ENCODE measurements at places on chromosomes 12 and 14.

DNA sequence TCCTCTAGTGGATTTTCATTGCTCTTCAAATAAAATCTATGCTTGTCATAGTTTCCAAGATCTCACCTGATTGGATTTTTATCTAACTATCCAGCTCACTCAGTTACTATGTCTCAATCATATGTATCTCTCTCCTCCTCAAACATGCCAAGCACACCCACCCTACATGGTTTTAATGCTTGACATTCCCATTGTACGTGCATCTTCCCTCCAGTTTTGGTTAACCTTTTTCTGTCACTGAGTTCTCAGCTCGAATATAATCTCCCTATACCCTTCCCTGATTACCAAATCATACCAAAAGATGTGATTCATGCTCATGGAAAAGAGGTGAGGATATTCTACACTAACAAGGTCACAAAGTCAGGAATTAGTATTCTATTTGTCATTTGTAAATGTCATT lies 12.0 kb upstream of the PTPRQ start:
- DNase-seq = no peak

DNA sequence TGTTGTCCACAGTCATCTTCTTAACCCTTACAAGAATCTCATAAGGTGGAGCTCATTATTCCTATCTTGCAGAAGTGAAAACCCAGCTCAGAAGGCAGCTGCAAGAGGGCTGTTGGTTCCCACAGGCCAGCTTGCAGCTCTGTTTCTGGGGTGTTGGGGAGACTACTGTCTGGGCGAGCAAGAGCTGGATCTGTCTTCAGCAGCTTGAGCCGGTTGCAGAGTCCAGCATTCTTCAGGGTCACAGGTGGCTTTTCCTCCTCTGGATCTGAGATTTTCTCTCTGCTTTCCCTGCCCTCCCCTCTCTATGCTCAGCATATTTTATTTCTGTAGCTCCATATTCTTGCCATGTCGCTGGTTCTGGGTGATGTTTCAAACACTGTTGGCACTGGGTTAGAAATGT lies 87.4 kb downstream of the PAPOLA start:
- DNase-seq = no peak

DNA sequence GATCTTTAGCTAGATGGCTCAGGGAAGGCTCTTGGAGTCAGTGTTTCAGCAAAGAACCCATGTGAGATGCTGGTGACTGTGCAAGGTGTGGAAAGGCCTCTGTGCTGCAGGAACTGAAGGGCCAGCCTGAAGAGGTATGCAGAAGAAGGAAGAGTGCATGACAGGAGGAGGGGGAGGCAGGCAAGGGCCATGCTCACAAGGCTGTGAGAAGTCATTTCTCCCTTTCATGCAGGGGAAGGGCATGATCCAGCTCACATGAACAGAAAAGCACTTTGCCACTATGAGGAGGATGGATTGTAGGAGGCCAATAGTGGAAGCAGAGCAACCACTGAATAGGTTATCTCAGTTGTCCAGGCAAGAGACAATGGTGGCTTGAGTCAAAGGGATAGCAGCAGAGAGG lies 83.7 kb downstream of the SSPN start:
- no peak for DNase-seq

DNA sequence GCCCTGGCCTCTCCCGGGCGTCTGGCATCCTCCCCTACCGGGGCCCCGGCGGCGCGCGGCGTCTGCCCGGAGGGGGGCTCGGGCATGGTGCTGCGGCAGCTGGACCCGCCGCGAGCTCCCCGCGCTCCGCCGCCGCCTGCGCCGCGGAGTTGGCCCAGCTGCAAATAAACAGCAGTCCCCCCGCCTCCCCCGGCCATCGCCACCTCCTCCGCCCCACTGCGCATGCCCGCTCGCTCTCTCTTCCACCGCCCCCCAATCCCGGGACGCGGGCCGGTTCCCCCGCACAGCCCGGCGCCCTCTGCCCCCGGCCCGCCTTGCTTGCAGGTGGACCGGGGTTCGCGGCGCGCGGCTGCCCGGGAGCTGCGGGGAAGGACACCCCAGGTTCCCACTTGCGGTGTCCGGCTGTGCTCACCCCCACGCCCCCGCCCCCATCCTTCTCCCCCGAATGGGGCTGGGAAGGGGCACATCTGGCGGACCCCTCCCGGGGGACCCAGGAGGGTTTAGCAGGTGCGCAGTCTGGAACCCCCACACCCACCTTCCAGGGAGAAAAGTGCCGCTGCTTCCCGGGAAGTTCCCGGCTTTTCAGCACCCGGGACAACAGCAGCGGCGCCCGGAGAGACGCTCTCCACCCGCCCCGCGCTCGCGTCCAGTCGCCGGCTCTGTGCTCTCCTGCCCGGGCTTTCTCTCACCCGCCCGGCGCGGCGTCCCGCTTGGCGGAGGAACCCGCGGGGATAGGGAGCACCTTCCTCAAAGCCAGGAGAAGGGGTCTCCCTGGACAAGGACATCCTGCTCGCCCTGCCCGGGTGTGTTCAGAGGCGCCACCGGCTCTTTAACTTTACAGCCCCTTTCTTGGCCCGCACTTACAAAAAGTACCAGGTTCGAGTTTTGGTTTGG lies at the start of gene TMTC1:
Gene TMTC1, minus strand, starts transcription at position 170 of the 894 bp plus-strand sequence. CDS start 191 bp downstream, outside the sequence.
- peak; percentile 66 for DNase-seq

GRCh38 chr12:58925111-58925611 lies 4.9 kb upstream of the LRIG3 start:
- DNase-seq = peak; percentile 47

GRCh38 chr12:127813147-127813546 lies 453.8 kb upstream of the TMEM132C start:
- DNase-seq = no peak

GRCh38 chr12:71567537-71567936 lies 96.1 kb downstream of the ZFC3H1 start:
- DNase-seq = no peak

DNA sequence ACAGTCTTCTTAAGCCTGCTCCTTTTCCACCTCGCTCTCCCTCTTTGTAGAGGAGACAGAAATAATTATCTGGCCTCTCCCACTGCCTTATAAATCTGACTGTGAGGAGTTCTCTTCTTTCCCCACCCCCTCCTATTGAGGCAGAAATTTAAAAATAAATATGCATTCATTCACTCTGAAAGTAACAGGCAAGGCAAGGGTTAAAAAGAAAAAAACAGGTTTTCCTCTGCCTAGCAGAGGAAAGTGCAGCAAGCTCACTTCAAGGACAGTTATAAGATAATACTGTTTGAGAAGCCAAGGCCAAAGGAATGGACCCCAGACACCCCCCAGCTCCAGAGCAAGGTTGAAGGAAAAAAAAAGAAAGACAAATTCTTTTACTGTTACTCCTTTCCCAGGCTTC lies 56.3 kb downstream of the DHRS2 start:
- DNase-seq = no peak

DNA sequence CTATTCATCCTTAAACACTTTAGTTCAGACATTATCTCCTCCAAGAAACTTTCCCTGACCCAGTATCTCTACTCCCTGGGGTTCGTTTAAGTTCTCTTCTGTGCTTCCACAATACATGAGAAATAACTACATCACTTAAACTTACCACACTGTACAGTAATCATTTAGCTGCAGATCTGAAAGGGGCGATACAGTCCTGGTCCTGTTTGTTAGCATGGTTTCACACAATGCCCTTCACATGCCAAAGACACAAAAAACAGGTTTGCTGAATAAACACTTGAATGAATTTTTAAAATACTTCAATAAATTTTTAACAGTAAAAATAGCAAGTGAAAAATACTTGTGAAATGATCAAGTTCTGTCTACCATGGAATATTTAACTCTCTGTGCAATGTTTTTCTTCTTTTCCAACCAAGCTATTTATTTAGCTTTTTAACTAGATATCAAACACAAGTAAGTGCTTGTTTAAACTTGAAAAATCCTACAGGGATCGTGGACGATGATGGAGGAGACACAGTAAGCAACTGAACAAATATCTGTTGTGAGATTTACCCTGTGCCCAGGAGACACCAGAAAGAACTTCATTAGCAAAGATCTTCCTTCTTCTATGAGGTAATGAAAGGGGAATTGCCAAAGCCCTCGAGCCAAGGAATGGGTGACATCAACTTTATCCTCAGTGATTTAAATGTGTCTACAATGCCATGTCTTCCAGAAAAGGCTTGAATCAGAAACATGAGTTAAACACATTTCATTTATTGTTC lies 255.6 kb upstream of the GRIP1 start:
- no peak for DNase-seq

DNA sequence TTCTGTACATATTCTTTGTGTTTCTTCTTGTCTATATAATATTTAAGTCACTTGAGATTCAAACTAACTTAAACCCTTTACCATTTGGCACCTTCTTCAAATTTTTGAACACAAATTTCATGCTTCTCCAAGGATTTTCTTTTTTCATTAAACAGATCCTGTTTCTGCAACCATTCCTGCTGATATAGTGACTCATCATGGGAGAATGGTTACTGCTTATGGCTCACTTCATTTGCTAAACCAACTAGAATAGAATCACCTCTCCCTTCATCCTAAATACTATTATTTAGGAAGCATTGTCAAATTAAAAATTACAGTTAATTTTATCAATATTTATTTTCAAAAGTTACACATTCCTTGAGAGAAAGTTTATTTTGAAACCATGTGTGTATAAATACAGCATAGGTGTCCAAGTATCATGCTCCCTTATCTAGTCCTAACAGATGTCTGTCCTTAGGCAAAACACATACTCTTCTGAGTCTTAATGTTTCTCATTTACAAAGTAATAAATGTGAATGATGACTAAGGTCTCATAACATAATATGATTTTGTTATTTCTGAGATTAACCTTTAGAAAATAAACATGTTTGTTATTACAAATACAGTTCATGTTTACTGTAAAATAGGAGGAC lies 40.7 kb downstream of the PLCZ1 start:
- DNase-seq = peak; percentile 58

- no peak for DNase-seq
Measured at GRCh38 chr14:52043690-52044089, 25.2 kb downstream of the NID2 start.

DNA sequence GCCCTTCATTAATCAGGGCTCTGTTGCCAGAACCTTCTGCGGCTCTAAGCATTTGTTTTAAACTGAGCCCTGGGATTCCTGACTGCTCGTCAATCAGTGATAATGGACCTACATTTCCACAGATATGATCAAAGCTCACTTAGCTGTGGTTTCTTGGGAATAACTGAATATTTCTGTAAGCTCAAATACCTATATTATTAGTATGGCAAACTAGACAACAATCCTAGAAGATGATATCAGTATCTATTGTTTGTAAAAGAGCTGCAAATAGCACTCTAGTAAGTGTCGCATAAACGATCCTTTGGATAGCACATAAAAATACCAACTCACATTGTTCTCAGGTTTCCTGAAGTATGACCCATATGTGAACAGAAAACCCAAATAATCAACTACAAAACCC lies 150.4 kb downstream of the PPM1H start:
- no peak for DNase-seq

- peak; percentile 71 for DNase-seq
Measured at GRCh38 chr14:29037411-29037810, 270.8 kb downstream of the FOXG1 start.

GRCh38 chr12:50515587-50515986 lies 10.8 kb downstream of the DIP2B start:
- no peak for DNase-seq

DNA sequence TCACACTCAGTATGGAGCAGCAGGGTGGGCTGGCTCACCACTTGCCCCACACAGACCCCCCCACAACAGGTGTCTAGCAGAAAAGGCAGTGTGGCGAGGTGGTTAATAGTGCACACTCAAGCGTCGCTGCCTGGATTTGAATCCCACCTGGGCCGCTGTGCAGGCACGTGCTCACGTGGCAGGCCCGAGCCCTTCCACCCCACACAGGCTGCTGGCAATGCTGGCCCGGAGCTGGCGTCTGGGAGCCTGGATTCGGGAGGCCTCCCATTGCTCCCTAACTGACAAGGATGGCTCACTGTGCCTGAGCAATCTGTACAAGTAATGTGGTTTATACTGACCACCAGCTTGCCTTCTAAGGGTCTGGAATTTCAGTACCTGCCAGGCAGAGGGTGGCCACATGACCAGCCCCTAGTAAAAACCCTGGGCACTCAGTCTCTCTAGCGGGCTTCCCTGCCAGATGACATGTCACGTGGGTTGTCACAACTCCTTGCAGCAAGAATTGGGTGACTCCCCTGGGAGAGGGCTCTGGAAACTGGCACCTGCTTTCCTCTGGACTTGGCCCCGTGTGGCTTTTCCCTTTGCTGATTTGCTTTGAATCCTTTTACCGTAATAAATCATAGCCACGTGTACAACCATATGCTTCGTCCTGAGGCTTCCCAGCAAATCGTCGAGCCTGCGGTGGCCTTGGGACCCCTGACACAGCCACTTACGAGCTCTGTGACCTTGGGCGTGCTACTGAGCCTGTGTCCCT lies 72.8 kb downstream of the SCARB1 start:
- DNase-seq = no peak

- DNase-seq = peak; percentile 74
Measured at GRCh38 chr12:113203852-113204760, 17.2 kb upstream of the TPCN1 start.

DNA sequence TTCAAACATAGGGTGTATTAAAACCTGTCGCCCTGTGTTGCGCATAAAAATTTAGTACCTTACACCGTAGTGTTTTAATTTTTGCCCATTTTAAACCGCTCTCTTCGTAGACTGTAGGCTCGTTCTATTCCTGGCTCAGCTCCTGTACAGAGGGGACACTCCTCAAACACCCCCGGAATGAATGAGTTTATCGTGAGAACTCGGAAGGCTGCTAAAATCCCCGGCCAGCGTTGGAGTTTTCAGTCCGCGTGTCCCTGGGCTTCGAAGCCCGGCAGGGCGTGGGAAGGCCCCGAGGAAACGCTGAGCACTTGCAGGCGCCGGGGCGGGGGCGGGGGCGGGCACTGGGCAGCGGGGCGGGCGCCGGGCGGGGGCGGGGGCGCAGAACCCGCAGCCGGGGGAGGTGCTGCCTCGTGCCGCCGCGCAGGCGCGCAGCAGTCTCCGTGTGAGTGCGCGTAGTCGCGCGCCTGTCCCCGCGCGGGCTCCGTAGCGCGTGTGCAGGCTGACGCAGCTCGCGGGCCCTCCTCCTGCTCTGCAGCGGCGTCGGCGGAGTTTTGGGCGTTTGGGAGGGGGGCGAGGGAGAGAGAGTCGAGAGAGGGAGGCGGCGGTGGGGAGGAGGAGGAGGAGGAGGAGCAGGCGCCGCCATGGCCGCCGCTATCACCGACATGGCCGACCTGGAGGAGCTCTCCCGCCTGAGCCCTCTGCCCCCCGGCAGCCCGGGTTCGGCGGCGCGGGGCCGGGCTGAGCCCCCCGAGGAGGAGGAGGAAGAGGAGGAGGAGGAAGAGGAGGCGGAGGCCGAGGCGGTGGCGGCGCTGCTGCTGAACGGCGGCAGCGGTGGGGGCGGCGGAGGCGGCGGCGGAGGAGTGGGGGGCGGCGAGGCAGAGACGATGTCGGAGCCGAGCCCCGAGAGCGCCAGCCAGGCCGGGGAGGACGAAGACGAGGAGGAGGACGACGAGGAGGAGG lies at the start of gene AEBP2:
Gene AEBP2, plus strand, starts transcription at position 434 of the 960 bp plus-strand sequence. Its CDS starts 208 bp downstream, at position 642.
- peak; percentile 97 for DNase-seq

DNA sequence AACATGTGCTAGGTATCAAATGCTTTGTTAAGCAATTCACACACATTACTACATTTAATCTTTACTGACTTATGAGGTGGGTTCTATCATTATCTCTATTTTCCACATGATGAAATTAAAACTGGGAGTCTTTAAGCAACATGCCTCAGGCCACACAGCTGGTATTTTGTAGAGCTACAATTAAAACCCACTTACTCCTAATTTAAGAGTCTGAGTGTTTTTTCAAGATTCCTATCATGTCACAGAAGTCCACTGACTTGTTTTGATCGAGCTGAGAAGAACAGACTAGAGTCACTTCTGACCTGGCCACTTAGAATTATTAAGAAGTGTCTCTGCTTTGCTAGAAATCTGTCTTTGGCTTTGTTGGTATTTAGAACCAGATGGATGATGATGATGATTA lies 670.7 kb downstream of the NRXN3 start:
- DNase-seq = no peak

- no peak for DNase-seq
Measured at GRCh38 chr12:12228402-12228801, 38.4 kb downstream of the LRP6 start.
